Activated naive CD8-positive, alpha-beta T cell treated with anti-CD3 and anti-CD28 coated beads for 36 hours (primary cell): ENCODE measurements at places on chromosomes 7 and 10. TPM values are rescaled to one million over a fixed set of nuclear protein-coding genes. Genes with fewer than 3 reads are reported as not detected.

DNA sequence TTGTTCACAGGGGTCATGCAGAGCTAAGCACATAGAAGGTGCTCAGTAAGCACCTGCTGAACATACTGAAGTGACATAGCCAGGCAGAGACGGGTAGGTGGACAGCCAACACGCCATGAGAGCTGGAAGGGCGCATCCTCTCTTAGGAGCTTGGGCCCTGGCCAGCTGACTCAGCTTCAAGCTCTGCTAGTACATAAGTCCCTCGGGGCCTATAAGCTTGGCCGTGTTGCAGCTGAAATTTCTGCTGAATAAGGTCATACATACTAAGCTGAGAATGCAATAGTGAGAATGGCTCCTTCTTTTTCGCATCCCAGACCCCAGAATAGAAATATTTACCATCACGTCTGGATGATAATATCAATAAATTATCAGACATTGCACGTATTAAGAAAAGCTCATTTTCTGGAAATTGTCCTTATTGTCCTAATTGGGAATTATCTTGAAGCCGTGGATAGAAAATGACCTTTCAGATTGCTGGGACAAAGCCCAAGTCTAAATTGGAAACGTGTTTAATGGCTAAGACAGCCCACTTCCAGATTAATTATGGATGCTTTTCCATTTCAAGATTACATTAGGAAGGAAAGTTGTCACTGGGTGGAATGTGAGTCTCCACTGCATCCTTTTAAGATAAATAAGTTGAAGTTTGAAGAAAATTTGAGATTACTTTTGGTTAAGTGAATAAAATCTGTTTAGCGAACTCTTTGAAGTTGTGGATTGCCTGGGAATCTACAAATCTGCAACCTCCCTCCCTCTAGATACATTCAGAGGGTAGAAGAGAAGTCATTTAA lies 287.1 kb upstream of the C7orf33 start:
- DNase-seq, result no peak

DNA sequence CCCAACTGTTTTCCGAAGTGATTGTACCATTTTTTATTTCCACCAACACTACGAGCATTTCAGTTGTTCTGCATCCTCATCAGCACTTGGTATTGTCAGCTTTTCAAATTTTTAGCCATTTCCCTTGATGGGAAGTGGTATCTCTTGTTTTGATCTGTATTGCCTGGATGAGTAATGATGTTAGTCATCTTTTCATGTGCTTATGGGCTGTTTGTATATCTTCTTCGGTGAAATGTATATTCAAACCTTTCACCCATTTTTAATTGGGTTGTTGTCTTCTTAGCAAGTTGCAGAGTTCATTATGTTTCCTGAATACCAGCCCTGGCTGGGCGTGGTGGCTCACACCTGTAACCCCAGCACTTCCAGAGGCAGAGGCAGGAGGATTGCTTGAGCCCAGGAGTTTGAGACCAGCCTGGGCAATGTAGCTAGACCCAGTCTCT lies 22.1 kb downstream of the CLIP2 start:
- DNase-seq, result no peak

DNA sequence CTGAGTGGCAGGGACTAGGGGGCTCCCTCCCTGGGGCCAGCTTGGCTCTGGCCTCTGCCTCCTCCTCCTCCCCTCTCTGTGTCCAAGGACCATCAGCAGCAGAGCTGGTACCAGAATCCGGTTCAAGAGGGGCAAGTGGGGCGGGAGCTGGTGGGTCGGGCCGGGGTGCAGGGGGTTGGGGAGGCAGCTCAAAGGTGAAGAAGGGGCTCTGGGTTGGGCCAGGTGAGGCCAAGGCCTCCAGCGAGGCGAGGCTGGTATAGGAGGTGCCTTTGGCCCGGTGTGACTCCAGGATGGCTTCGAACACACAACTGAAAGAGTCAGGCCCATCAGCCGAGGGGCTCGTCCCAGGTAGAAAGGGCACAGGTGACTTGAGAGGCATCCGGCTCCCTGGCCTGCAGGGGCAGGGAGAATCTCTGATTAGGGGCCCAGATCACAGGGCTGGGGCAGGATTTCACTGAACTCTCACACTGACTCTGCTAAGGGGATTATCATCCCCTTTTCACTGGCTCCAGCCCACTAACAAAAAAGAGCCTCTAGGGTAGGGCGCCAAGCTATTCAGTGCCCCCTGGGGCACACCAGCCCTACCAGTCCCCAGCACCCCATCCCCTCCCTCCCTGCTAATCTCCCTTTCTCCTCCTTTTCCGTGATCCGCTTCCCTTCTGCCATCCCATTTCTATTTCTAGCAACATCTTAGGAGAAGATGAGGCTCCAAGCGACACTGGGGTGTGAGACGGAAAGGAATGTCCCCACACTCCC lies 4.6 kb downstream of the PSD start:
- DNase-seq, result no peak

DNA sequence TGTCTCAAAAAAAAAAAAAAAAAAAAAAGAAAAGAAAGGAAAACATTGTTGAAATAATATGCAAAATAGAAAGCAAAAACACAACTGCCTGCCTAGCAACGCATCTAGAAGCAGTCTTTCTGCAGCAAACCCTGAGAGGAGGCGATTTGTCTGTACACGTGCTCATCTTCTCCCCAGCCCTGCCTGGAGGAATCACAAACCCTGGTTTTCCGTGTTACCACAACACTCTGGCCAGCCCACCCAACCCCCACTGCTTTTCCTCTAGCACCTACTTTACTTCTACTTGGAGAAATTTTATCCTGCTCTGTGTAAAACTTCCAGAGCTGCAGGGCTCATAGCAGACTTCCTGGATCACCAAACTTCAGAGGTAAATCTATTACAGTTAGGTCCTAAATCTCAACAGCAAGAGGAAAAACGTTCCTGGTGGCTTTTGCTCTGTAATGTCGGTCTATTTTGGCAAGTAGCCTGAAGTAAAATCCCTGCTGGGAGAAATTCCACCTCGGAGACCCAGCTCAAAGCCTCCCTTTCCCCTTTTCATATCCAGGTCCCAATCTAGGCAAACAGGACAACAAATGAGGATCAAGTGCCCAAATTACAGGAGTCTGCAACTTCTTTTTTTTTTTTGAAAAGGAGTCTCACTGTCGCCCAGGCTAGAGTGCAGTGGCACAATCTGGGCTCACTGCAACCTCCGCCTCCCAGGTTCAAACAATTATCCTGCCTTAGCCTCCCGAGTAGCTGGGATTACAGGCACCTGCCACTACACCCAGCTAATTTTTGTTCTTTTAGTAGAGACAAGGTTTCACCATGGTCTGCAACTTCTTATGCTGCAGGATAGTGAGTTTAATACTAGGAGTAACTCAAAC lies 91.6 kb downstream of the DNMBP start:
- DNase-seq, result no peak

- DNase-seq, result no peak
Observed at GRCh38 chr10:74738985-74739567, 87.3 kb upstream of the KAT6B start.

Gene FAM25G
- not detected for total RNA-seq

Gene CYP3A7
- total RNA-seq, result not detected

Gene IKZF1
- total RNA-seq, result 225 TPM

Gene RAMP3
- not detected for total RNA-seq

Gene RARRES2
- total RNA-seq, result not detected
